ENCODE measurements at places on chromosomes 7 and 10. TPM values are rescaled to one million over a fixed set of nuclear protein-coding genes. Genes with fewer than 3 reads are reported as not detected.

Gene CXCL12
- 135 TPM for total RNA-seq

Gene PTER
- total RNA-seq: 15.3 TPM

Gene SLC13A1
- not detected for total RNA-seq

Gene SPDYE1
- not detected for total RNA-seq

Gene ANKRD30A
- total RNA-seq: not detected

Gene NANOS1
- total RNA-seq: 0.14 TPM

Gene SLC16A9
- total RNA-seq: 0.55 TPM
